GM03348 (cell line): ENCODE measurements at places on chromosomes 3 and 15.

DNA sequence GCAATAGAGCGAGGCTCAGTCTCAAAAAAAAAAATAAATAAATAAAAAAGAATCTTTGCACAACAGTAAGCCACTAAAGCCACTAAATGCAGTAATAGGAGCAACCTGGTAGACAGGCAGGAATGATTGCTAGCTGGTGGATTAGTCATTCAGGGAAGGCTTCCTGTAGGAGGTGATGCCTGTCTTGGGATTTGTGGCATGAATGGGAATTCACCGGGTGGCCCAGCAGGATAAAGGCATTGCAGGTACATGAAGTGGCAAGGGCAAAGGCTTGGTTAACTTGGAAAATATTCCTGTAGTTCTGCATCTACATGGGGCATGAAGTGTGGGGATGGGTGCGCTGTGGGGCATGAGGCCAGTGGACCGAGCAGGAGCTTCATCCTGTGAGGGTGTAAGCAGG, 94.5 kb downstream of the IQSEC1 start:
- no peak for DNase-seq

DNA sequence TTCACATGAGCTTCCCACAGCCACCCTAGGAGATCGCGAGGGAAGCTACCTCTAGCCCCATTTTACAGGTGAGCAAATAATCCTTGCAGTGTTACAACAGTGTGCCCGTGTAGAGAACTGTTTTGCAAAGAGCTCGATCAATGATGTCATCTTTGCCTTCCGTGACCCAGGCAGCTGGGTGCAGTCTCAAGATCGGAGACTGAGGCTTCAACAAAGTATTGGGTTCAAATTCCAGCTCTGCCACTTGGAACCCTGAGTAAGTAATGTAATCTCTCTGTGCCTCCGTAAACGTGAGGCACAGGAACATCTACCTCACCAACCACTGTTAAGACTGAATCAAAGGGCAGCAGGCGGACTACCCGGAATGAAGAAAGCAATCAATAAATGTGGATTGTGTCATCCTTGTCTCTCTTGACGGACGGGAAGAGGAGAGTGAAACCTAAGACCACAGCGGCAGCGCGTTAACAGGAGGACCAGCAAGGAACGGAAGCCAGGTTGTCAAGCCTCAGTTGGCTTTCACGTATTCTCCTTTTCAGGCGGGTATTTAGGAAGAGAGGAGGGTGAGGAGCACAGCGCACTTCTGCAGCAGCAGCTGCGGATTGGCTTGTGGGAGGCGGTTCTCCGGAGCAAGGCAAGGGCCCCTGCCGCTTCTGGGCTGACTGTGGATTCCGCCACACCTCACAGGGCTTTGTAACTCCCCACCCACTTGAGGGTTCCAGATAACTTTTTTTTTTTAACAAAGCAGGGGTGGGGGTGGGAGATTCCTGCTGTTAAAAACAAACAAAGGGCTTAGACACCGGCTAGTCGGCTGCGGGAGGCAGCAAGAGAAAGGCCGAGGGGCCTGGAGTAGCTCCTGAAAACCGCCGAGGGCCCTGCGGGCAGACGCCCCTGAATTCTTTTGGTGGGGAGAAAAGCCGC, 1.5 kb upstream of the SMAD3 start:
- no peak for DNase-seq

DNA sequence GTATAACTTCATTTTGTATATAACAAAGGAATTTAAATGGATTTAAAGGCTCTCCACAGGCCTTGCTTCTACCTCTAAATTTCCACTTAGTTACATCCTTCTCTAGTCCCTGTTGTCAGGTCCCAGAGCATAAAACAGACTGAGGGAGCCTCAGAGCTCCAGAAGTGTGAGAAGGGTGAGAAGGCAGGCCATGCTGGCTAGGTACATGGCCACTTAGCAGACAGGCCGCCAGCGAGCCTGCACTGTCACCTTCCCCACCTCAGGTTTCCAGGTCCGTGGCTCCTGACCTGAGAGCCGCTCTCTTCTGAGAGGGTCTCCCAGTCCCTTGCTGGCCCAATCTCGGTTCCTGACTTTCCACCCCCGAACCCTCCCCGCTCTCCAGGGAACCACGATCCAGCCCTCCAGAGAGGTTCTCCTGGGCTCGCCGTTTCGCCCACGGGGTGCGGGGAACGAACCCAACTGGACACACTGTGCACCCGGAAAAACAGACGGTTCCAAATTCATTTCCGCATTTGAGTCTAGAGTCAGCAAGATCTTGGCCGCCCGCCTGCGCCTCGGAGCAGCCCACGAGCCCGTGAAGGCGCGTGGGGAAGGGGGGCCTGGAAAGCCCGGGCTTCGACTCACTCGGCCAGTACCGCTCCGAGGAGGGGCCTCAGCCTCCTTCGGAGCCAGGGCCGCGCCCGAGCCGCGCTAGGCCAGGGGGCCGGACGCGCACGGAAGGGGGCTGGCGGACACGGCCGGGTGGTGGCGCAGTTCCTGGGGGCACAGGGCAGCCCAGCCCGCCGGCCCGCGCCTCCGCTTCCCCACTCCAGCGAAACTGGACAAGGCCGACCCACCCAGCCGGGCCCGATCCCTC, 16.7 kb upstream of the SOX2 start:
- DNase-seq: no peak

DNA sequence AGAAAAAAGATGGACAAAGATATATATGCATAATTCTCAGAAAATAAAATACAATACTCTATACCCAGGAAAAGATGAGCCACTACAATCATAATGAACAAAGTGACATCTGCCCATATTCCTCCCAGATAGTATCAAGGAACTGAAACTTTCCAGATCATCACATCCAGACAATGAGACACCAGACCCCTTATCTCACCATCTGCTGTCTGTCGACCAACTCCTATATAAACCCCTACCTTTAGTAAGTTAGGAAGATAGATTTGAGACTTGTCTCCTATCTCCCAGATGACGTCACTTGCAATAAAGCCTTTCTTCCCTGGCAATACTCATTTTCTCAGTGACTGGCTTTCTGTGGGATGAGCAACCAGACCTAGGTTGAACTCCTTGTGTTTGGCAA, 1071.6 kb downstream of the PLOD2 start:
- DNase-seq: no peak

DNA sequence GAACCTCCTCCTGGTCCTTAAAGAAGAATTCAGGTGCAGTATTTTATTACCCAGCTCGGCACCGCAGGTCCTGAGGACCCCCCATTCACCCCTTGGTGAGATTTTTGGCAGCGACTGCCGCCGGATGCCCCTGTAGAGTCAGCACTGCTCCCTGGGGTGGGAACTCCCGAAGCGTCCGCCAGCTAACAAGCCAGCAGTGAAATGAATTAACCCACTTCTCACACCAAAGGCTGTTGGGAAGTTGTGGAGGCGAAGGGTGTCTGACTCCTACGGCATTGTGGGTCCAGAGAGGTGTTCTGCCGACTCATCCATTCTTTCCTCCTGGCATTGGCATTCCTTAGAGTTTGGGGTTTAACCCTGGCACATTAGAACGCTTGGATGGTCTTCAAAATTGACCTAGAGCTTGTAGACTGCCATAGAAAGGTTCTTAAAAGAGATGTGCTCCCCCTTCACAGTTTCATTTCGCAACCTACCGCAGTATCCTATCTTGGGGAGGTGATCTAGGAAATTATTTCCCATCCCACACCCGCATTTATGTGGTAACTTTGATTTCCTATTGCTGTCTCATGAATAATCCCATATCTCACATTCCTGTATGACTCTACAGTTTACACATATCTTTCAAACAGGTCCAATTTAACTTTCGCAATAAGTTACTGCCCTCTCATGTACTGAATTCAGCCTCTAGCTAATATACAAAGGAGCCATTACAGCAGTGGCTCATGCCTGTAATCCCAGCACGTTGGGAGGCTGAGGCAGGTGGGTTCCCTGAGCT, 879 bp upstream of the EIF5A2 start:
- peak; percentile 85 for DNase-seq

DNA sequence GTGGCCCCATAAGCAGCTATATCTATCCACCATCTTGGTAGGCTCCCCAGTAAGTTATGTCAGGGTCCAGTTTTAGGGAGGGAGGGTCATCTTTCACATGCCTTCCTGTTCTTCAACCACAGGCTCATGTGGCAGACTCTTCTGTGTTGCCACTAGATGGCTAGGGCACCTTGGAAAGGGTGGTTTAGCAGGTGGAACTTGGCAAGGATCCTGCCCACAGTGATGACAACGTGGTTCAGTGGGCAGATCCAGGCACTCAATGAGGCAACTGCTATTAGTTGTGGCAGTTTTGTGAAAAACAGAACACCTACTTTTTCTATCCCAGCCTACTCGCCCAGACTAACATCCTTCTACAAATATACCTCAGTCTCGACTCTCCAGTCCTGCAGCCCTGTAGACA, 7.2 kb upstream of the RBP1 start:
- DNase-seq: no peak

DNA sequence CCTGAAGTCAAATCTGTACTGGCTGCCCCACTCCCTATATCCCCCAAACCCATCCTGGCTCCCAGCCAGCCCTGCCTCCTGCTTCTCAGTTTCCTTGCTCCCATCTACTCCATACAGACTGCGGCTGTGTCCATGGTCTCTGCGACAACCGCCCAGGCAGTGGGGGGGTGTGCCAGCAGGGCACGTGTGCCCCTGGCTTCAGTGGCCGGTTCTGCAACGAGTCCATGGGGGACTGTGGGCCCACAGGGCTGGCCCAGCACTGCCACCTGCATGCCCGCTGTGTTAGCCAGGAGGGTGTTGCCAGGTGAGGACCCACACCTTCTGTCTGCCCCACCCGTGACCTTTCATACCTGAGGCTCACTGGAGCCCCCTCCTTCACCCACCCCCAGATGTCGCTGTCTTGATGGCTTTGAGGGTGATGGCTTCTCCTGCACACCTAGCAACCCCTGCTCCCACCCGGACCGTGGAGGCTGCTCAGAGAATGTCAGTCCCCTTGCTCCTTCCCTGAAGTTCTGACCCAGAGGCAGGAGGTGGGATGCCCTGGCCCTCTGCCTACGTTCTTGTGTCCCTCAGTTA, 14.7 kb downstream of the STAB1 start:
- no peak for DNase-seq

DNA sequence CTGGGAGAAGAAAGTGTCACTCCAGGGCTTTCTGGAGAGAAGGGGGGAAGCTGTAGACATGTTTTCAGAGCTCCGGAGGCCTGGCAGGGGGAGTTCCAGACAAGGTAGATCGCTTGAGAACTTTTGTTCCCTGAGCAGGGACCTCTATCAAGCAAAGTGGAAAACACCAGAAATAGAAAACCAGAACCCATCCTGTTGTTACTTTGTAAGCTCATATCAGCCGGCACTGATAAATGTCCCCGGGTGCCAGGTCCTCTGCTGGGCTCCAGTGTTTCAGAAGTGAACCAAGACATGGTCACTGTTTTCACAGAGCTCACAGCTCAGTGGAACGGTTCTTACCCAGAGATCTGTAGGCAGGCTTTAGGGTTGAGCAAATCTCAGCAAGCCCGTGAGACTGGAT, 13.5 kb downstream of the HDDC3 start:
- DNase-seq: no peak

- DNase-seq: peak; percentile 33
These were observed 107.4 kb downstream of the IGF1R start for GRCh38 chr15:98755781-98756180.

- no peak for DNase-seq
These were observed 40.5 kb upstream of the PLCL2 start for GRCh38 chr3:16844222-16844621.

DNA sequence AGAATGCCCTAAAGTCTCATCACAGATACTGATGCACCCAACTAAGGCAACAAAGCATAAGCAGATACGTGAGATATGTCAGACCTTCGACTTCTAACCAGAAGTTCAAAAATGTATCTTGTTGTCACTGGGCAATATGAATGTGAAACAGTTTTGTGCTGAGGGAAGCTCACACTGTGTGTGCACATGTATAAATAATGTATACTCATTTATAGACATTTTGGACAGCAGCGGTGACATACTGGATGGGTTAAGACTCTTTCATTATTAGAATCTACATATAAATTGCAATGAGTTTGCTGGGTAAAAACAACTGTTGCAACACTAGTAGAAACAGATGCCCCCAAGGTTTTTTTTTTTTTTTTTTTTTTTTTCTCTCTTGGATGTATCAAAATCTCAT, 37.9 kb downstream of the TIGIT start:
- no peak for DNase-seq

DNA sequence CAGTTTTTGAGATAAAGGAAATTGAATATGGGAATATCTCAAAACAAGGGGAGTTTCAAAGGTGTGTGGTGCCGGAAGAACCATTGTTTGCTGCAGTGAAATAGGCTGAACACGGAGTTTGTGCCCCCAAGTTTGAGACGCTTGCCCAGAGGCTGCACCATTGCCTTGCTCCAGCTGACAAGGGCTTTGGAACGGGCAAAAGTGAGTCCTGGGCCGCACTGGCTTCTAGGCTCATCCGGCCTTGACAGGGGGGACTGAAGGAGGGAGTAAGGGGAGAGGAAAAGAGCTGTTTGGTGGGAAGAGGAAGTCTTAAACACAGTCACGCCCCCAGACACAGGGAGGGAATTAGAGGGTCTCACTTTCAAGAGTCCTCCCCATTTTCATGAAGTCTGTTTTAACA, 269.9 kb downstream of the FAM43A start:
- DNase-seq: no peak

DNA sequence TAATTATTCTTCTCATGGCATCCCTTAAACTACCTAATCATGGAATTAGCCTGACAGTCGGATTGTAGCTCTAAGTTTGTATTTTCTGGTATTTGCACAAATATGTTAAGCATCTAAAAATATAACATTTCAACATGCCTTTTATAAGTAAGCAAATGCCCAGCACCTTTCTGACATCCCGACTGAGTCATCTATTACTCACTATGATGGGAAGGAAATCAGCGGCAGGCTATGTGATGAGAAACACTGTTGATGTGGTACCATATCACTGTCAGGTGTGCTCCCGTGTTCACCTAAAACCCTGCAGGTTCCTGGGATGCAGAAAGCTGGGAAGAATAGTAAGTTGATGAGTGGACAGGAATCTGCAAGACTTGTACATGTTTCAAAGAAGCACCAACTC, 367.8 kb upstream of the IL12A start:
- DNase-seq: peak; percentile 76

DNA sequence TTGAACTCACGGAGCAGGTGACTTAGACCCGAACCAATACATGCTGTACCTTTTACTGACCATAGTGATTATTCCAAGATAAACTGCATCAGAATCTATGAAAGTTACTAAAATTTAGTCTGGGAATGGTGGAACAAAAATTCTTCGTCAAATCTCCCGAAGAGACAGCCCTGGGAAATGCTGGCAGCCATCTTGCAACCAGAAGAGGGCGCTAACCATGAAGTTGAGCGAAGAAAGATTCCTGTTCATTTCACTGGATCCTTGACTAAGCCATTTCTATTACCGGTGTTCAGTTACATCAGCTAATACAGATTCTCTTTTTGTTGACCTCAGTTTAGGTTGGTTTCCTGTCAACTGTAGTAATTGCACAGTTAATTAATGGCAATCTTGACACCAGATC, 199.6 kb downstream of the SLC9A9 start:
- DNase-seq: no peak

- no peak for DNase-seq
These were observed 822 bp downstream of the ST8SIA2 start for GRCh38 chr15:92394309-92395097.
